Right renal cortex interstitium (tissue), 3 donors: ENCODE measurements at places on chromosomes 3 and 15. TPM values are rescaled to one million over a fixed set of nuclear protein-coding genes. Genes with fewer than 3 reads are reported as not detected.

Gene GOLGA8S
- polyA plus RNA-seq: 0.90 TPM

Gene CILP
- 3.3 TPM for polyA plus RNA-seq

Gene DPPA2
- 0.76 TPM for polyA plus RNA-seq

DNA sequence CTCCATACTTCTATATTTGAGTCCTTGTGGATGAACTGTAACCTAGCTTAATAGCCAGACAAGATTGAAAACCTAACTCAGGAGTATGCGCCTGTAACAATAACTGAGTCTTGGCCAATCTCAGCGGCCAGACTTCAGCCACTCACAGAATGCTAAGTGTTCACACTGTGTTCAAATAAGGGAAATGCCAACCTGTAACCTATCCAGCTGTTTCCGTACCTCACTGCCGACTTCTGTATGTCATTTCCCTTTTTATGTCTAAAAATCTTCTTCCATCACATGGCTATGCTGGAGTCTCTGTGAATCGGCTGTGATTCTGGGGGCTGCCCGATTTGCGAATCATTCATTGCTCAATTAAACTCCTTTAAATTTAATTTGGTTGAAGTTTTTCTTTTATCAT is 169.2 kb downstream of the NFKBIZ start:
- no peak for DNase-seq

DNA sequence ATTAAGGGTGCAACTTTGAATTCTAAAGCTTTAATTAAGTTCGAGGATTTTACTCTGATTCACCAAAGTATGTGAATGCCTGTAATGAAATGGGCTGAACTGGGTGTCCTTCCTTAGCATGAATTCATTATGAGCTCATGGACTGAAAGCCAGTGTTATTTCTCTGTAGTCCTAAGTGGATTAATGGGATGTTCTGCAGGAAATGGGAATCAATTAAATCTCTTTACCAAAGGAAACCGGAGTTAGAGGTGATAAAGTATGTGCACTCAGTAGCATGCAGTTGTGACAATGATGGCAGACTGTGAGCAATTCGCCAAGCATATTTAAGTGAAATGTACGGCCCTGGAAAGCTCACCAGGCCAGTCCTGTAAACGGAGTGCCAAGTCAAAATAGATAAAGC is 138.7 kb downstream of the CHL1 start:
- DNase-seq: no peak
